ENCODE measurements at places on chromosomes 12 and 14.

DNA sequence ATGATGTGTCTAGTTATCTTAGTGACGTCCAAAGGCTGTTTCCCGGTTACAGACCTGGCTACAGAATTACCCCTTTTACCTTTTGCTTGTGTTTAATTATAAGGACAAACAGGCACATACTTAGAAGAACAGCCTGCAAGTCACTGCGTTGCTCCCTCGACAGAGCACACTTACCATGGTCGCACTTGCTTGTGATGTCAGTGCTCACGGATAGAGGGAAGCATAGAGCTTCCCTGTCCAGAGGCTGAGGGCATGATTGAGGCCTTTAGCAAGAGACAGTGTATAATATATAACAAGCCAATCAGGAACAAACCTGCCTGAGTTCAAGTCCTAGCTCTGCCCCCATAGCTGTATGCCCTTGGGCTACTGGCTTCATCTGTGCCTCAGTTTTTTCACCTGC, 73.2 kb upstream of the SCN8A start:
- DNase-seq = no peak

GRCh38 chr14:50822501-50823042, 8.4 kb downstream of the NIN start:
- DNase-seq = no peak

- no peak for DNase-seq
Measured at GRCh38 chr14:81193924-81194633, 26.7 kb downstream of the GTF2A1 start.

DNA sequence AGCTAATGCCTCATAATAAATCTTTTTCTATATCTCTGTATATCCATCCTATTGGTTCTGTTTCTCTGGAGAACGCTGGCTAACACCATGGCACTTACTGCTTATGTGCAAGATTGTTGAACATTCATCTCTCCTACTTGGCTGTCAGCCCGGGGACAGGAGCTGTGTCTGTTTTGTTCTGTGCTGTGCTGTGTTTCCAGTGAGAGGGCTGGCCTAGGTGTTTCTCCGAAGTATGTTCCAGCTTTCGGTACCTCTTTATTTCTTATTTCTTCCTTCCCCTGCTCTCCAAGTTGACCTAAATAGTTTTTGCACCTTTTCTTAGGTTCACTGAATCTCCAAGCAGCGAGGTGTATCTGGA, 18.8 kb upstream of the NR4A1 start:
- peak; percentile 68 for DNase-seq

- DNase-seq = no peak
Measured at GRCh38 chr12:105847068-105847467, 291.7 kb downstream of the NUAK1 start.

DNA sequence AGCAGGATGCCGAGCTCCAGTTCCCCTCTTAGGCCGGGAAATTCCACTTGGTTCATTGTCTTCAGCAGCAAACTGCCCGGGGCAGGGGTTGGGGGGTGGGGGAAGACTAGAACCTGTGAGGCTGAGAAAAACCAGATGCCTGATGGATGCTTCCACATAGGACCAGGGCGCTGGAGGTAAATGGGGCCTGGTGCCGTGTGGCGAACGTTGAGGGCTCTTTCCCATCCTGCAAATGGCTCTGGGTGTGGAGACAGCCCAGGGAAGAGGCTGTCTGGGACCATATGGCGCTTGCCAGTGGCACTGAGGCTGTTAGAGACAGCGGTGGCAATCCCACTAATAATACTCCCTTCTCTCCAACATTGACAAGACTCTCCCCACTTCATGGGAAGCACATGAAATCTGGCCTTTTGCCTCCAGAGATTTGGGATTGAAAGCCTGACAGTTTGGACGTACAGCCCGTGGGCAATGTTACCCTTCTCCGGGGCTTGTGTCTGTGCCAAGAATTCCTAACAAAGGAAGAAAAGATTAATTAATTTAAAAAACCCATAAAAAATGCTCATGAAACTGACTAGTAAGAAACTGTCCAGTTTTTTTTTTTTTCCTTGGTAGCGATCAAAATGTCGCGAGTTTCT, 44.5 kb downstream of the MAP1LC3B2 start:
- DNase-seq = no peak

DNA sequence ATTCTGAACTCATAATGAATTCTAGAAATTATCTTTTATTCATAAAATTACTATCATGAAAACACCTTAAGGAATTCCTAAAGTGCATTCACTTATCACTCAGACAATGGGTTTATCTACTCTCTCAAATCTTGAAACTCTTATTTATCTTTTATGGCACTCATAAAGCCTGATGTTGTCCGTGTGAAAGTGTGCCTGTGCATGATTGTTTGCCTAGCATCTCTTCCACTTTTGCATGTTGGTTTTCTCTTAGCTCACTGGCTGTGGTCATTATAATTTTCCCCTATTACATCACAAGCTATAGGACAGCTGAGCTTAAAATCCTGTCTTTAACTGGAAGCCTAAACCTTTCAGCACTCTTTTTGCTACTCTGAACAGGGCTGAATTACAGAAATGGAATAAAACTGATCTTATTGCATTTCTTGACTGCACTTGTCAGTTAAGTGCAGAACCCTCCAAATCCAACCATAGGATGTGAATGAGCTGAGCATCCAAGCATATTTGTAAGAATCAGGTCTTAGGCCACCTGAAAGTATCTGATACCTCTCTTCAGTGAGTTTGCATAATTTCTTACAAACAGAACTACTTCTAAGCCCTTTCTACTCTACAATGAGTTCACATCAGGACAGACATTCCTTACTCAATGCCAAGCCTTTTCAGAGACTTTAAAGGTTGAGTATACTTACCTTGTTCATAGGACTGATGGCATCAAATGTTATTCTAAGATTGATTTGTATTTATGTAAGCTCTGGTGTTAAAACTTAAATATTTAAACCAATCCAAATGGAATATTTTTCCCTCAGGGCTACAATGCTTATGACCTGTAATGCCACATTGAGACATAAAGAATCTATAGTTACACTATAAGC, 221.2 kb upstream of the KITLG start:
- DNase-seq = no peak

DNA sequence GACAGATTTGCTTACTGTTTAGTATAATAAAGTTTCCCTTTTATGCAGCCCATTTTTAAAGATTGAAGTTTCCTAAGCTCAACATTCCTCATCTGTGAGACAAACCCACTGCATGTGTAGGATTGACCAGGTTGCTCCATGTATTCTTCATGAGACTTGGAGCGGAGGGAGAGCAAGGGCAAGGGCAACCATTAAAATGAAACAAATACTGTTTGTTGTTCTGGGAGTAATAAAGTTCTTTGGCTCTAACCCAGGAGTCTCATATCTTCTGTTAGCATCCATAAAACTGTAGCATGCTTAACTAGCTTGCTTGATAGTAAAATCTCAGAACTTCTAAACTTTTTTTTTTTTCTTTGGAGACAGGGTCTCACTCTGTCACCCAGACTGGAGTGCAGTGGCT, 74.2 kb downstream of the NTS start:
- no peak for DNase-seq

DNA sequence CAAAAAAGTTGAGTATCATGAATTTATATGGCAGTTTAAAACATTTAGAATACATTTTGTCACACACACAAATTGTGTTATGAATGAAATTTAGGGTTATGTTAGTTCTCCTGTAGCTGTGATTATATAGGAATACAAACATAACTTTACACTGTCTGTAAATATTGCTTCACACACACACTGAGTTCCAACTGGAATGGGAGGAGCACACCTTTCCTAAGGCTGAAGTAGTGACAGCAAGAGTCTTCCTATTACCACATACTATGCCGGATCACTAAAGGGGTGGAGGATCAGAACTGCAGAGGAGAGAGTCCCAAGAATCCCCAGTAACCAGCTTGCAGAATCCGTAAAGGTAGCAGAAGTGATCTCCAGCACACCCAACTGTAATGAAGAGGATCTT, 63.7 kb downstream of the DNAI7 start:
- no peak for DNase-seq

DNA sequence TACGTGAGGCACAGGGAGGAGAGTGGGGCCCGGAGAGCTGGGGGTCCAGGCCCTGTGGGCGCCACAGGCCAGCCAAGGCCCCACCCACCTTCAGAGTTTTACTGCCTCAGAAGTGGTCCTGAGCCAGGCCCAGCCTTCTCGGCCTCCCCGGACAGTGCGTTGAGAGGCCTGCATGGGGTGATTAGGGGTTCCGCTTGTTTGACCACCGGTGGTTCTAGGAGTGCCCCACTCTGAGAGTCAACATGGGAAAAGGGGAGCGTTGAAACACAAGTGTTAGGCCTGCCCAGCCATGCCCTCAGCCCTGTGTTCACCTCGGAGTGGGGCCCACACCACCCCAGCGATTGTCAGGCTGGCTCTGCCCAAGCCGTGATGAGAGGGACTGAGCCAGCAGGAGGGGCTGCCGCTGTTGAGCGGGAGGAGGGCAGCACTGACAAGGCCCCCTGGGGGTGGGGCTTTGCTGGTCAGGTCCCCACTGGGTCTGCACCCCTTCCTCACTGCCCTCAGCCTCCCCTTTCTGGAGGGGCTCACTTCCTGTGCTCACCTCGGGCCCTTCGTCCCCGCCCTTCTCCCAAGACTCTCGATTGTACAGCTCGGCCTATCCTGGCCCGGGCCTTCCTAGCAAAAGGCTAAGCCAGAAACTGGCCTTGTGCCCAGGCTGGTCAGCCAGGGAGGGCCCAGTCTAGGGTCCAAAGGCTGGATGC, 4.8 kb downstream of the CKB start:
- peak; percentile 43 for DNase-seq

GRCh38 chr14:80627745-80628144, 313.8 kb downstream of the CEP128 start:
- DNase-seq = no peak

DNA sequence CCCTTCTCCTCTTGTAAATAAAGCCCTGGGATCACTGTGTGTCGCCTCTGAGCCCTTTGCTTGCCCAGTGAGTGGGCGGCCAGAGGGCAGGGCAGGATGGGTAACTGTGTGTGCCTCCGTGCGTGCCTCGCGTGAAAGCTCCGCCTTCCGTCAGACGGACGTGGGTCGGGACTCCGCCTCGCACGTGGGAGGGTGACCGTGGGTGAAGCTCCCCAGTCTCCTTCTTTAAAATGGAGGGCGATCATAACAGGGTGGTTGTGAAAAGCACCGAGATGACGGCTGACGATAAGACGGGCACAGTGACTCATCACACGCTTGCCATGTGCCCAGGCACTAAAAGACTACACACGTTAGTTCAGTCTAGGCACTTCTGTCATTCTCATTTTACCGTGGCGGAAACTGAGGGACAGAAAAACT, 9.2 kb downstream of the PHB2 start:
- peak; percentile 78 for DNase-seq

DNA sequence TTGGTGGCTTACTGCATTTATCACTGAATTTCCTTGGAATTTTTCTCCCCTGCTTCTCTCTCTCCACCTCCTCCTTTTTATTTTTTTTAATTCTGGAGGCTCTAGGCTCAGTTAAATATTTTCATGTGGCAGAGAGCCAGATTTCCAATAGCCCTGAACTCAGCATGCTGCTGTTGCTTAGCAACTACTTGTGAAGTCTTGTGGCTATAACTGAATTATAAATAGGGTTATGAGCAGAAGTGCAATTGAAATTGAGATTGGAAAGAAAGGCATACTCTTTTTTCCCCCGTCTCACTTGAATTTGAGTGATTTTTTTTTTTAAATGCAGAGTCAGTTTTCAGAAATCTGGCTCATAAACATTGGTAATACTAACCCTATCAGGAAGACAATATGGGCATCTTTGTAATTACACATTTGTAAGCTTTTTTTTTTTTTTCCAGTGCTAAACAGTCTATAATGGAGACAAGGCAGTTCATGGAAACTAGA, 38.3 kb downstream of the ATF7IP start:
- DNase-seq = peak; percentile 60

- DNase-seq = no peak
Measured at GRCh38 chr14:72680853-72681640, 212.9 kb downstream of the DPF3 start.

- DNase-seq = peak; percentile 84
Measured at GRCh38 chr14:71142375-71143038, 235.2 kb downstream of the PCNX1 start.

DNA sequence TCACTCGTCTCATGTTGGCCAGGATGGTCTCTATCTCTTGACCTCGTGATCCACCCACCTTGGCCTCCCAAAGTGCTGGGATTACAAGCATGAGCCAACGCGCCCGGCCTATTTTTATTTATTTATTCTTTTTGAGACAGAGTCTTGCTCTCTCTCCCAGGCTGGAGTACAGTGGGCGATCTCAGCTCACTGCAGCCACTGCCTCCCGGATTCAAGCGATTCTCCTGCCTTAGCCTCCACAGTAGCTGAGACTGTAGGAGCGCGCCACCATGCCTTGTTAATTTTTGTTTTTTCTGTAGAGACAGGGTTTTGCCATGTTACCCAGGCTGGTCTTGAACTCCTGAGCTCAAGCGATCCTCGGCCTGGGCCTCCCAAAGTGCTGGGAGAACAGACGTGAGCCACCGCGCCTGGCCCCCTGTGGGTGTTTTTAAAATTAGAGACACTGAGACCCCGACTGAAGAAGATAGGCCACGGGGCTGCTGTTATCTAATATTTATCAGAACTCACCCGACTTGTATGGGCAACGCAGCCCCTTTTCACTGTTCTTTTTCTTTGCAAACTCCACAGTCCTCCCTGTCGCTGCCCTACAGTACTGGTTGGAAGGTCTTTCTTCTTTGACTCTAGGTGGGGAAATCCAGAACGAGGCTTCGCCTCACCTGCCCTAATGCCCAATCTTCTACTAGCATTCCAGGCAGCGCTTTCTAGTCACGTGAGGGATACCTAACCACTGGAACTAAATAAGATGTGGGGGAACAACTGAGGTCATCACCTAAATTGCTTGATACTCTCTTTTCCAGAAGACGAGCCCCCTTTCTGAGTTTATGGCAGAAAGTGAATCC, 1.4 kb upstream of the GABARAPL1 start:
- no peak for DNase-seq

DNA sequence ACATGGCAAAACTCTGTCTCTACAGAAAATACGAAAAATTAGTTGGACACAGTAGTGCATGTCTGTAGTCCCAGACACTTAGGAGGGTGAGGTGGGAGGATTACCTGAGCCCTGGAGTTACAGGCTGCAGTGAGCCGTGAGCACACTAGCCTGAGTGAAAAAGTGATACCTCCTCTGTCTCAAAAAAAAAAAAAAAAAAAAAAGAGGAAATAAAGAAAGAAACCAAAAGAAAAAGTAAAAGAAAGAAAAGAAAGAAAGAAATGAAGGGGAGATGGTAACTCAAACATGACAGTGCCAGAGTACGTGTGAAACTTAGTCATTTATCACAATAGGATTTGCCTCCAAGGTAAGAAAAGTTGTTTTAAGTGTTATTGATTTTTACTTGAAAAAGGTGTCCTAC, 407.0 kb upstream of the MGAT4C start:
- no peak for DNase-seq

- no peak for DNase-seq
Measured at GRCh38 chr12:118430516-118430915, 54.2 kb downstream of the SUDS3 start.

- DNase-seq = peak; percentile 88
Measured at GRCh38 chr14:23929822-23930294, 23.7 kb upstream of the DHRS4 start.

GRCh38 chr14:32224737-32225377, 21.8 kb upstream of the RNU6-8 start:
- DNase-seq = peak; percentile 72

DNA sequence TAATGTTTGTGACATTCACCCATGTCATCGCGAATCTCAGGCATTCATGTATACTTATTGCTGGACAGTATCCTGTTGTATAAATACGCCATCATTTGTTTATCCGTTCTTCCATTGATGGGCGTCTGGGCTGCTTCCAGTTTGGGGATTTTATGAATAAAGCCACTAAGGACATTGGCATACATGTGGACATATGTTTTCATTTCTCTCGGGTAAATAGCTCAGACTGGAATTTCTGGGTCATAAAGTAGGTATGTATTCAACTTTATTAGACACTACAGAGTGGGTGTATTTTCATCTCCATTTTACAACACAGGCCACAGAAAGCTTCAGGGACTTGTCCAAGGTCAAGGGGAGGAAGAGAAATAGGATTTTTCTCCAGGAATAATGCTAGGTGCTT, 48.9 kb downstream of the HRK start:
- DNase-seq = no peak

Measured in AG20443 (cell line).